ENCODE measurements at places on chromosomes 1 and 21.

DNA sequence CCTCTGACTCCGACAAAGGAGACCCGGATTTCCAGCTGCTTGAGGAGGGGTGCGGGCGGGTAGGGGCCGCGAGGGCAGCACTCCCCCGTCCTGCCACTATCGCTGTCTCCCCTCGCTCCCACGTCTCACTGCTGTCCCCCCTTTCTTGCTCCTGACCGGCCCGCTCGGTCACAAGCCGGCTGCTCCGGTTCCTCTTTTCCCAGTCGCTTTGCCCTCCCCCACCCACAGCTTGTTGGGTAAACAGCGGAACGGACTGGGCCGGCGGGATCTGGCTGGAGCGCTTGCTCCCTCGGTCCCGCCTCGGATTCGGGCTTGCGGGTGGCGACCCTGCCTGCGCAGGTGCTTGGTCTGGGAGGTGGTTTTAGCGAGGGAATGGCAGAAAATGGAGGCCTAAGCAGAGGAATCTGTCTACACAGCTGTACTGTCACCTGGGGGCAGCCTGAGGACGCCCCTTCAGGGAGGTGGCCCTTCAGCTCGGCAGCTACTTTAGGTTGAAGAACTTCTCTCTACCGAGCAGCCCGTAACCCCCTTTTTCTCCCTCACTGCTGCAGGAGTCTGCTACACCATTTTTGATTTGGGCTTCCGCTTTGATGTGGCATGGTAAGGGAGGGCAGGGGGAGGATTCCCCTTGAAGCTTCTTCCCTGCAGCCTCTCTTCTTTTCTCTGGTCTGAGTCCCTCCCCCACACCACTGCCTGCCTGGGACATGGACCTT lies 645 bp downstream of the ATP6V0B start:
- DNase-seq = peak; percentile 29

DNA sequence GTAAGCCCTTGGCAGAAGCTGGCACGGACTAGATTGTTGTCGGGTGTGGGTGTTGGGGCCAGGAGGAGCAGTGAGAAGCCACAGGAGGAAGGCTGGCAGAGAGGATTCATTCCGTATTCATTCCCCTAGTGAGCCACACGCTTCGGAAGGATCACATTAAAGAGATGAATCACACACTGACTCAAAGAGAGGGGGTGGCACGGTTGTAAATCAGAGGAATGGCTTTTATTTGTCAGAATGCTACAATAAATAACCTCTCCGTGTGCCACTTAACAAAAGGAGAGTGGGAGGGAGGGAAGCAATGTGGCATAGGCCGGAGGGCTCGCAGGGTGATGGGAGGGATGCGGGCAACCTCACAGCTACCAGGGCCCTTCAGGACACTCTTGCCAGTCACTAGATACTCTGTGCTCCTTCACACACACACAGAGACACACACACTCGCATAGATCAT lies 135.5 kb downstream of the HIVEP3 start:
- no peak for DNase-seq

GRCh38 chr1:9078752-9079500 lies 9.5 kb upstream of the SLC2A5 start:
- peak; percentile 59 for DNase-seq

GRCh38 chr1:245742896-245743295 lies 588.1 kb downstream of the KIF26B start:
- DNase-seq = no peak

- no peak for DNase-seq
These were observed 30.6 kb downstream of the CDKN2C start for GRCh38 chr1:51000651-51001050.

DNA sequence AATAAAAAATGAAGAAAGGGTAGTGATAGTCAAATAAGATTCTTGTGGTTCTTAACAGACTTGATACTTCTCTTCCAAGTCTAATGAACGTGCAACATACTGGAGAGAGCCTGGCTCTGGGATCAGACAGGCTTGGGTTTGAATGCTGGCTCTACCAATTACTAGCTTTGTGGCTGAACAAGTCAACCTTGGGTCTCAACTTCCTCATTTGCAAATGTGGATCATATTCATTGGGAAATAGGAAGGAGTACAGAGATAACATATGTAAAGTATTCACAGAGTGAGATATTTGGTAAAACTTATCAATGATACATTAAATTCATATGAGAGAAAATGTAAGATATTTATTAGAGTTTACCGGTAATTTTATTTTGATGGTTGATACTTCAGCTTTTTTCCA lies 2.0 kb downstream of the EDEM3 start:
- no peak for DNase-seq

- no peak for DNase-seq
These were observed 170.7 kb downstream of the ST6GALNAC5 start for GRCh38 chr1:77038000-77038399.

DNA sequence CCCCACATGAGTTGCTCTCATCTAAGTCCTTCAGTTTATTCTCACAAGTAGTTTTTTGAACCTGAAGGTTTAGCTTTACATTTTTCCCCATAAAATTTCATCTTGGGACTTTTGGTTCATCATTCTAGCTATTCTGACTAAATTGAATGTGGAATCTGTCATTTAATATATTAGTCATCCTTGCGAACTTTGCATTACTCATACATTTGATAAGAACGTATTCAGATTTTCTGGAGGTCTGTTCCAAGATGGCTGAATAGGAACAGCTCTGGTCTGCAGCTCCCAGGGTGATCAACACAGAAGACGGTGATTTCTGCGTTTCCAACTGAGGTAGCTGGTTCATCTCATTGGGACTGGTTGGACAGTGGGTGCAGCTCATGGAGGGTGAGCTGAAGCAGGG lies 59.8 kb upstream of the CSF1 start:
- DNase-seq = no peak

DNA sequence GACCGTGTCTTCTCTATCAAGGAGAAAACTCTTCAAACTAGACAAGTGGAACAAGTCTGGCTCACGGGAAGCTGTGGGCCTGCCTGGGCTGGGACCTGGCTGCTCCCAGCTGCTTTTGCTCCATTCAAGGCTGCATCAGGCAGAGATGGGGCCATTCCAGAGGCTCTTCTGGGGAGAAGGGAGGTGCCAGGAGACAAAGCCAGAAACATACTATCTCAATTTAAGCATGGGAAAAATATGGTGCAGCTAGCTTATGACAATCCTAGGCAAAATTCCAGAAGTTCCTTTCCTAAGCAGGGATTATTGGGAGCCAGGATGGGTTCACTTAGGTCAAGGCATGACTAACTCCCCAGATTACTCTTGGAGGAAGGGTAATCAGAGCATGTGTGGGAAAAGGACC lies 90.8 kb upstream of the SLC2A1 start:
- no peak for DNase-seq

GRCh38 chr1:228166170-228166936 lies 749 bp downstream of the IBA57 start:
- peak; percentile 69 for DNase-seq

- DNase-seq = no peak
These were observed 354.8 kb upstream of the NFIA start for GRCh38 chr1:60727552-60727951.

DNA sequence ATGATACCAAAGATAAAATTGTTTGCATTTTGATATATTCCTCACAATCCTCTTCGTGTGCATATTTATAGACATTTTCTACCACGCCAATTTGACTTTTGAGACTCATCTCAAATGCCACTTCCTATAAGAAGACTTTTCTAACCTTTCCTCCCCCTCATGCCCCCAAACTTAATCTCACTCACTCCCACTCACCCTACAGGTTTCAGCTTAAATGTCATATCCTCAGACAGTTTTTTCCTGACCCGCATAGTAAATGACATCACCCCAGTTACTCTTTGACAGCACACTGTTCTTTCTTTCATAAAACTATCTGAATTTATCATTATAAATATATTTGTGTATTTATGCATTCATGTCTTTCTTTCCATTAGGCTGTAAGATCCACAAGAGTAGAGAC lies 29.6 kb upstream of the RGS8 start:
- DNase-seq = no peak

DNA sequence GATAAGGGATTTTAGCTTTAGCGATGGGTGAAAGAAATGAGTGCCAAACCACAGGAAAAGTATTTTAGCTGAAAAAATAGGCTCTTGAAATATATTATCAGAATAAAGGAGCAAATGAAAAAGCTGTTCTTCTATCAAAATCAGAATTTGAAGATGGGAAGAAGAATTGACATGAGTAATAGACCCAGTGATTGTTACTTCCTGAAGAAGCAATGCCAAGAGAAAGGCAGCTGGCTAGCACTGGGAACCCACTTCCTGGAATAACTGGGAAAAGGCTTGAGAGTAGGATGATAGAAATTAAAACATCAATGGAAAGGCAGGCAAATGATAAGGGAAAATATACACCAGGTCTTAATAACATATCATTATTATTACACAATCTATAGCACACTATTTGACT lies 29.9 kb upstream of the LYPLAL1 start:
- DNase-seq = no peak

GRCh38 chr21:32958288-32959002 lies 67.3 kb upstream of the OLIG2 start:
- no peak for DNase-seq

DNA sequence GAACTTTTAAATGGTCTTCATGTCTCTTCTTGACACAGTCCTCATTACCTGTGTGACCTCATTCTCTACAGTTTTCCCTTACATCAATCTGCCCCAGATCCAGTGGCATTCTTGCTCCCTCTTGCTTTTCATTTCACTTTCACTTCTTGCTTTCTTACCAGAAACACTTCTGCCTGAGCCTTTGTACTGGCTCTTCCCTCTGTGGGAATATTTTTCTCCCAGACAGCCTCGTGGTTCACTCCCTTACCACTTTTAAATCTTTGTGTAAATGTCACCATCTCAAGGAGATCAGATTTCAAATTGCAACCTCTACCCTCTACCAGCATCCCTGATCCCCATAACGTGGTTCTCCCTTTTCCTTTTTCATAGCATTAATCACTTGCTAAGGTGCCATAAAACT lies 73.2 kb downstream of the DISC1 start:
- DNase-seq = no peak

- peak; percentile 73 for DNase-seq
These were observed 18.0 kb downstream of the SLAMF1 start for GRCh38 chr1:160628799-160629263.

GRCh38 chr1:19661721-19662228 lies 2.9 kb upstream of the HTR6 start:
- peak; percentile 54 for DNase-seq

GRCh38 chr1:47420547-47420946 lies 4.5 kb downstream of the FOXE3 start:
- no peak for DNase-seq

- no peak for DNase-seq
These were observed 15.6 kb upstream of the CHIA start for GRCh38 chr1:111275079-111275478.

GRCh38 chr1:227728892-227729143 lies 6.3 kb downstream of the JMJD4 start:
- DNase-seq = no peak

GRCh38 chr1:212098310-212098709 lies 62.8 kb downstream of the DTL start:
- DNase-seq = no peak

DNA sequence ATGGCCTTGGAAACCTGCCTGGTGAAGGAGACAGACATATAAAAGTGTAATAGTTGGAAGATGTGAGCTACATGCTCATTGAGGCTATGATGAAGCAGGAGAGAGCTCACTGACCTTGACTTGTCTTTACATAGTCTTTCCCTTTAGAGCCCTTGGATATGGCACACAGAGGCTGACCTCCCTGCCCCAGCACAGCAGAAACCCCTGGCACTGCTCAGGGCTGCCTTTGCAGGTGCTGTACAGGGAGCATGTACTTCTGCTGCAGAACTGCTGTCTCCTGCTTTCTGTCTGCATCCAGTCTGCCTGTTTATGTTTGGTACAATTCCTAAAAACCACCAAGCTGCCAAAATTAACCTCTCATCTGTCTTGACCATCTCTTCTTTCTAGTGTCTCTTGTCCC lies 80.5 kb downstream of the C1orf21 start:
- DNase-seq = no peak

GRCh38 chr21:36849461-36850105 lies 116.9 kb downstream of the HLCS start:
- DNase-seq = no peak

DNA sequence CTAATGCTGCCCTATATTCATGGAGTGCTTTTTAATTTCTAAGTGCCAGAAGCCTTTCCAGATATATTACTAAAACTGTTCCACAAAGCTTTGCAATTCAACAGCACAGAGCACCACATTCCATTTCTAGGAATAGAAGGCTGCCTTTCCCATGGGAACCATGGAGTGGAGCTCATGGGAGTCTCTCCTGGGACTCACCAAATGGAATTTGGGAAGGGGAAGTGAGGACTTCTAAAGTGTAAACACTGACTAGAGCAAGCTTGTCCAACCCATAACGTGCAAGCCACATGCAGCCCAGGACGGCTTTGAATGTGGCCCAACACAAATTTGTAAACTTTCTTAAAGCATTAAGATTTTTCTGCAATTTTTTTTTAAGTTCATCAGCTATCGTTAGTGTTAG lies 190.4 kb upstream of the TNR start:
- DNase-seq = no peak

- no peak for DNase-seq
These were observed 808.6 kb downstream of the USP25 start for GRCh38 chr21:16538405-16538804.

- no peak for DNase-seq
These were observed 149.5 kb downstream of the TTLL7 start for GRCh38 chr1:83849191-83850061.

DNA sequence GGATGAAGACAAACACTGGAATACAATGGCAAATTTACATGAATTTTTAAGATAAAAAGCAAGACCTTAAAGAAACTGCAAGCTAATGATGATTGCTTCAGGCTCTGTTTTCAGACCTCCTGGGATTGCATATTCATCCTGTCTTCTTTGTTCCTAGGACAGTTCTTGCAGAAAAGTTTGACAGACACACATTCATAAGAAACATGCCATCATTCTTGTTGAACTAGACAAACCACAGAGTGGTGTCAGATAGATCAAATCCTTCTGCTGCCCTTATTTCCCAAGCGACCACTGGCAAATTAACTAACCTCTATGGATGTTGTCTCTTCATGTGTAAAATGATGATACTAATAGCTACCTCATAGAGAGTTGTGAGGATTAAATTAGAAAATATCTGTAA lies 181.3 kb downstream of the KCTD3 start:
- no peak for DNase-seq

GRCh38 chr1:47582891-47583608 lies 145.2 kb downstream of the FOXD2 start:
- no peak for DNase-seq

- DNase-seq = no peak
These were observed 32.6 kb upstream of the LAMC1 start for GRCh38 chr1:182990413-182991144.

DNA sequence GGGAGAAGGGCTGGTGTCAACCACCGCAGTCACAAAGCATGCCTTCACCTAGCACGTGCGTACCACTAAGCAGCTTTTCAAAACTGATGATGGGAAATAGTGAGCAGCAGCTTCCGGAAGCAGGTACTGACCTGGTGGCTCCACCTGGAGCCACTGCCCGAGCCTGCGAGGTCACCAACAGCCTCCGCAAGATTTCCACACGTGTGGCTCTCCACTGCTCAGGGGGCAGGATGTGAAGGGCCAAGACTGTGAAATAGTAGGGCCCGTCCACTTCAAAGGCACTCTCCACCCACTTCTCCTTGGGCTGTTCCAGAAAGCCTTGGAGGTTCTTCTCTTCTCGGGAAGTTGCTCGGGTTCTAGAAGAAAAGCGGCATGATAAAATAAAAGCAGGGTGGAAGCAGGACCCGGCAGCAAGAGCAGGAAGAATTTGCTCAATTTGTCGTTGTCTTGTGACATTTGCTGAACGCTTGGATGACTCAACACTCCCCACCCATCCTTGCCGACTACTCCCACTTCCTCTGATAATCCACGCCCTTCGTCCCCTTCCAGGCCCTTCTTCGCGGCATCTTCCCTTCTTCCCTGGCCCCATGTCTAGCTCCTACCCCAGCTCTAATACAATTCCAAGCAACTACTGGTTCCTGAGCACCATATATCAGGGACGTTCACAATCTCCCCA lies 124.9 kb upstream of the IFFO2 start:
- DNase-seq = no peak
